ENCODE measurements at places on chromosomes 4 and X. TPM values are rescaled to one million over a fixed set of nuclear protein-coding genes. Genes with fewer than 3 reads are reported as not detected.

The RBM3 gene
- 148 TPM for total RNA-seq

The NXF2B gene
- total RNA-seq: not detected

The GAGE12F gene
- total RNA-seq: not detected

The IQSEC2 gene
- total RNA-seq: 22.8 TPM

The EXOC1L gene
- not detected for total RNA-seq

The NLGN3 gene
- total RNA-seq: 1.7 TPM

The KANTR gene
- total RNA-seq: 35.8 TPM

The SPARCL1 gene
- 558 TPM for total RNA-seq

The MAOA gene
- 102 TPM for total RNA-seq

The MAGED4B gene
- 19.6 TPM for total RNA-seq

The GC gene
- not detected for total RNA-seq

- H3K36me3 ChIP-seq: no peaks in the 10 kb centered on the region
- no peak for DNase-seq
- no peaks in the 10 kb centered on the region for H3K27me3 ChIP-seq
- H3K27ac ChIP-seq: peak overlapping the region; percentile 52
Observed at GRCh38 chr4:147515220-147515936, 34.5 kb downstream of the EDNRA start.

DNA sequence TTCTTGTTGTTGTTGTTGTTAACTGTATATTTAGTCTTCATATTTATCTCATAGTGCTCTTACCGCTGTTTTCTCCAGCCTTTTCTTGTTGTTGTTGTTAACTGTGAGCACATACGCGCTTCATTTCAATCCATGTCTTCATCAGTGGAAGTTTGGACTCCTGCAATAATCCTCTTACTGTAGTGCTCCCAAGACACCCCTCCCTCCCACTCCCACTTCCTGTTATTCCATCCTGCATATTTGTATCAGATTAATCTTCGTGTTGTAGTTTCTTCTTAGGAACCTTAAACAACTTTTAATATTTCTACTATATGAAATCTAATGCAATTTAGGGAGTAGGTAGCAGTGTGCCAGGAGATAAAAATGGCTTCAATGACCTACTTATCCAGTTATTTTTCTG, 674.8 kb downstream of the RAPGEF2 start:
- no peaks in the 10 kb centered on the region for H3K4me1 ChIP-seq
- H3K27me3 ChIP-seq: no peaks in the 10 kb centered on the region
- no peak overlapping the region for H3K27ac ChIP-seq
- H3K36me3 ChIP-seq: no peaks in the 10 kb centered on the region
- DNase-seq: no peak

GRCh38 chr4:29121586-29121985, 1598.6 kb upstream of the PCDH7 start:
- H3K4me1 ChIP-seq: no peaks in the 10 kb centered on the region
- no peaks in the 10 kb centered on the region for H3K27me3 ChIP-seq
- no peak overlapping the region for H3K4me3 ChIP-seq
- DNase-seq: no peak
- H3K27ac ChIP-seq: no peak overlapping the region

- no peak overlapping the region for H3K27ac ChIP-seq
- no peaks in the 10 kb centered on the region for H3K36me3 ChIP-seq
- no peak overlapping the region for H3K4me3 ChIP-seq
- H3K27me3 ChIP-seq: no peaks in the 10 kb centered on the region
- no peak for DNase-seq
- H3K4me1 ChIP-seq: no peaks in the 10 kb centered on the region
Observed at GRCh38 chrX:13009273-13009672, 34.4 kb downstream of the TMSB4X start.

- no peak overlapping the region for H3K4me3 ChIP-seq
- no peaks in the 10 kb centered on the region for H3K27me3 ChIP-seq
- DNase-seq: no peak
- no peak overlapping the region for H3K27ac ChIP-seq
Observed at GRCh38 chr4:84258905-84259830, 239.9 kb downstream of the NKX6-1 start.

DNA sequence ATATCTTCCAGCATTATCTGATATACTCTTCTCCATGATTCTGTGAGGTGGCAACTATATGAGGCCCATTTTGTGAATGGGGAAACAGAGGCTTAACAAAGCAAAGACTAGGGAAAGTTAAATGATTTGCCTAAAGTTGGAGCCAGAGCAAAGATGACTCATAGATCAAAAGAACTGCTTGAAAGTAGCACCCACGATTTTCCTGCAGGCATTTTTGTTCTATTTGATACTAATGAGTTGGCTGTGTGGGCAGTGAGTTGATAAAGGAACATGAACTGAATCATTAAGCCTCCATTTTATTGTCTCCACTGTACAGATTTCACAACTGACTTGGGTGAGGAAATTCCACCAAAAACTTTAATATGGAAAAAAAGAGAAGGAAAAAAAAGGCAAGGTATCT, 138.9 kb upstream of the IGFBP7 start:
- no peak overlapping the region for H3K4me3 ChIP-seq
- DNase-seq: no peak
- no peak overlapping the region for H3K27ac ChIP-seq
- no peaks in the 10 kb centered on the region for H3K4me1 ChIP-seq
- no peaks in the 10 kb centered on the region for H3K36me3 ChIP-seq

DNA sequence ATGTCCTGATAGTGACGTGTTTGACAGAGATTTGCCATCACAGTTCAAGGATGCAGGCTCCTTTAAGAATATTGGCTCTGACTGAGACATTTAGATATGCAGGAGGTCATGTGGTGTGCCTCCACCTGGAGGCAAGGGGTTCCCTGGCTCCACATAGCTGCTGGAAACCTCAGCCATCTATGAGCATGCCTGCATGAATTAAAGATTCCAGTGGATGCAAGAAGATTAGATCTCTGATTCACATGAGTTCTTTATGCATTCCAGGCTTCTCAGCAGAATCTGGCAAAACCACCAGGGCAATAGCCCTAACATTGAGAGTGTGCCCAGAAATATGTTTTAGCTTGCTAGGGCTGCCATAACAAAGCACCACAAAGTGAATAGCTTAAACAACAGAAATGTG, 298.5 kb upstream of the AADAT start:
- no peaks in the 10 kb centered on the region for H3K36me3 ChIP-seq
- H3K27ac ChIP-seq: no peak overlapping the region
- no peaks in the 10 kb centered on the region for H3K4me1 ChIP-seq
- no peaks in the 10 kb centered on the region for H3K27me3 ChIP-seq

GRCh38 chr4:152351080-152351479, 184.8 kb downstream of the FBXW7 start:
- DNase-seq: no peak
- H3K27ac ChIP-seq: no peak overlapping the region
- H3K36me3 ChIP-seq: peaks cover 7% of the 10 kb centered on the region
- H3K27me3 ChIP-seq: no peaks in the 10 kb centered on the region
- peaks cover 15% of the 10 kb centered on the region for H3K4me1 ChIP-seq

GRCh38 chr4:93731456-93731855, 97.1 kb upstream of the ATOH1 start:
- no peaks in the 10 kb centered on the region for H3K4me1 ChIP-seq
- H3K27ac ChIP-seq: no peak overlapping the region
- no peaks in the 10 kb centered on the region for H3K36me3 ChIP-seq

GRCh38 chr4:72743078-72743477, 174.1 kb upstream of the ADAMTS3 start:
- H3K27me3 ChIP-seq: no peaks in the 10 kb centered on the region
- H3K4me1 ChIP-seq: no peaks in the 10 kb centered on the region
- no peaks in the 10 kb centered on the region for H3K36me3 ChIP-seq
- H3K4me3 ChIP-seq: no peak overlapping the region
- no peak for DNase-seq
- H3K27ac ChIP-seq: no peak overlapping the region

- no peak overlapping the region for H3K27ac ChIP-seq
- no peaks in the 10 kb centered on the region for H3K4me1 ChIP-seq
- H3K4me3 ChIP-seq: no peak overlapping the region
- no peaks in the 10 kb centered on the region for H3K27me3 ChIP-seq
- no peak for DNase-seq
Observed at GRCh38 chr4:177225605-177226004, 84.1 kb upstream of the NEIL3 start.

DNA sequence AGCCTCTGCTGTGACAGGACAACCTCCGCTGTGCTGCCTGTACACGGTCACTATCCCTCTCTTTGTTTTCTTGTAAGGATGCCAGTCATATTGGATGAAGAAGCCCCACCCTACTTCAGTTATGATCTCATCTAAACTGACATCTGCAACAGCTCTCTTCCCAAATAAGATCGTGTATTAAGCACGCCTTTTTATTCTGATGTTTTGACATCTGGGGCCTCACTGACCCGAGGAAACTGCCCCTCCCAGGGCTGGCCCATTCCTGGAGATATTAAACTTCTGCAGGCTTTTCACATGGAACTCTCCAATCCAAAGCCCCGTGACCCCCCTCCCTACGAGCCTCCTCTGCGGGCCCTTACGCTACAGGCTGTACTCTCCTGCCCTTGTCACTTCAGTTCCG, 232.0 kb downstream of the ARHGAP10 start:
- H3K27me3 ChIP-seq: no peaks in the 10 kb centered on the region
- H3K4me1 ChIP-seq: peaks cover under 1% of the 10 kb centered on the region
- DNase-seq: no peak

GRCh38 chrX:69063486-69063885, 101.8 kb downstream of the PJA1 start:
- no peaks in the 10 kb centered on the region for H3K36me3 ChIP-seq
- no peak overlapping the region for H3K27ac ChIP-seq
- no peaks in the 10 kb centered on the region for H3K4me1 ChIP-seq
- peak; percentile 62 for DNase-seq

GRCh38 chrX:26522501-26522900, 306.5 kb downstream of the MAGEB5 start:
- H3K4me1 ChIP-seq: no peaks in the 10 kb centered on the region
- no peak overlapping the region for H3K27ac ChIP-seq
- no peak overlapping the region for H3K4me3 ChIP-seq
- H3K36me3 ChIP-seq: no peaks in the 10 kb centered on the region
- H3K27me3 ChIP-seq: no peaks in the 10 kb centered on the region

DNA sequence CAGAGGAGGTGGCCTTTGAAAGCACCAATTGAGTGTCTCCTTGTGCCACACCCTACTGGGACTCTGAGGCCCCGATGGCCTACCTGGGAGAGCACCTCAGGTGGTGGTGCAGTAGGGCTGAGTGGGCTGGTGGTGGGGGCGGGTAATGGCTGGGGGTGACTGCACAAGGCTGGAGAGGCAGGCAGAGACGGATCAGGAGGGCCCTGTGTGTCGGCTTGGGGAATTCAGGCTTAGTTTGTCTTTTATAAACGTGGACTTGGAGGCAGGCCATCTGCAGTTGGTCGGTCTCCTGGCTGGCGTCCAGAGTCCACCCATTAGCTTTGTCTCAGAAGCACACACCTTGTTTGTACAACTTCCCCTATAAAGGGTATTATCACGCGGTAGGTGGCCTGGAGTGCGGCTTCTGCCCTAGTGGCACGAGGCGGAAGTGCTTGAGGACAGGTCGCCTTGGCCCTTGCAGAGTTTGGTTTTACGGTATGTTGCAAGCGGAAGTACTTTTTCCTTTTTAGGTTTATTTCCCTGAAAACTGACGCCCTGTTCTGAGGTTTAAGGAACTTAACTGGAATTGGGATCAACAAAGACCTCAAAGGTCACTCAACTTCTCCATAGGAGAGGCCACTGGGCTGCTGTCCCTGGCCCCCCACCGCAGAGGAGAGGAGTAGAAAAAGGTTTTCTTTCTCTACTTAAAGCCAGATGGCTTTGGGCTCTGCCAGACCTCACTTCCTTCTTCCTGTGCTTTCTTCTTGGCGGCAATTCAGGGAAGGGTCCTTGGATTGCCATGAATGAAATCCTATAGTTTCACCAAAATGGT, 8.0 kb downstream of the TBC1D14 start:
- DNase-seq: no peak
- H3K4me3 ChIP-seq: no peak overlapping the region
- no peaks in the 10 kb centered on the region for H3K36me3 ChIP-seq
- H3K27ac ChIP-seq: peak overlapping the region; percentile 72
- no peaks in the 10 kb centered on the region for H3K27me3 ChIP-seq
- peaks cover 38% of the 10 kb centered on the region for H3K4me1 ChIP-seq

GRCh38 chr4:186839122-186840037, 115.7 kb upstream of the FAT1 start:
- H3K36me3 ChIP-seq: no peaks in the 10 kb centered on the region
- H3K27ac ChIP-seq: peak overlapping the region; percentile 77
- no peaks in the 10 kb centered on the region for H3K27me3 ChIP-seq
- no peaks in the 10 kb centered on the region for H3K4me1 ChIP-seq
- peak overlapping the region; percentile 32 for H3K4me3 ChIP-seq

DNA sequence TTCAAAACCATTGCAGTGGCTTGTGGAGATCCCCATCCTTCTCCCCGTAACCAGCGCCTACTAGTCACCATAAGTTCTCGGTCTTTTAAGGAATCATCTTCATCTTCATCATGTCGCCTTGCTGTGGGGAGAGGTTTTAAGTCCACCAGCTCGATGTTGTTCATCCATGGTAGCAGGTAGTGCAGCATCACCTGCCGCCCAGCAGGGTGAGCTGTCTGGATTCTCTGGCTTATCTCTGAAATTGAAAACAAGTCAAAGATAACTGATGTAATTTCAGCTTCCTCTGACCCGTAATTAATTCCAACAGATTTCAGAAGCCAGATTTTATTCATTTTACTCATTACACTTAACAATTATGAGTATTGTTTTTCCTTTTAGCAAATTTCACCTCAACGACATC, 67.4 kb downstream of the ZAR1 start:
- H3K4me1 ChIP-seq: no peaks in the 10 kb centered on the region
- no peaks in the 10 kb centered on the region for H3K36me3 ChIP-seq
- no peak overlapping the region for H3K4me3 ChIP-seq
- no peaks in the 10 kb centered on the region for H3K27me3 ChIP-seq

DNA sequence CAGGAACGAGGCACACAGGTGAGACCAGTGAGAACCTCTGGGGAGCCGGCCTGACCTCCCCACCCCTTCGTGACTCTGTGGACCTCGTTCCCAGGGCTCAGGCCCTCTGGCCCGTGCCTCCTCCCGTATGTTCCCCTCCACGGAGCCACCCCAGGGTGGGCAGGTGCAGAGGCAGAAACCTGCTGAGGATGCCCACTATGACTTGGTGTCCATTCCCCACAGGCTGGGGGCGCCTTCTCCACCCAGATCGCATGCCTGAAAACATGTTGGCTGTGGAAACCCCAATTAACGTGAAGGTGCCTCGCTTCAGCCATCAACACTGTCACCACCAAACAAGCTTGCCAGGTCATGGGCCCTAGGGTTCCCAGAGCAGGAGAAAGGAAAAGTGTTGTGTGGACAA, 27.0 kb downstream of the BLOC1S4 start:
- H3K36me3 ChIP-seq: no peaks in the 10 kb centered on the region
- no peak for DNase-seq
- H3K27ac ChIP-seq: no peak overlapping the region
- H3K4me3 ChIP-seq: no peak overlapping the region
- H3K4me1 ChIP-seq: peaks cover 15% of the 10 kb centered on the region

- no peaks in the 10 kb centered on the region for H3K27me3 ChIP-seq
- no peaks in the 10 kb centered on the region for H3K36me3 ChIP-seq
- no peak for DNase-seq
- H3K4me1 ChIP-seq: no peaks in the 10 kb centered on the region
- H3K27ac ChIP-seq: no peak overlapping the region
- no peak overlapping the region for H3K4me3 ChIP-seq
Observed at GRCh38 chr4:78627046-78627965, 75.7 kb downstream of the ANXA3 start.

All from vagina (tissue), 2 donors.